Dermis microvascular lymphatic vessel endothelial cell (primary cell): ENCODE measurements at places on chromosomes 13 and 19.

DNA sequence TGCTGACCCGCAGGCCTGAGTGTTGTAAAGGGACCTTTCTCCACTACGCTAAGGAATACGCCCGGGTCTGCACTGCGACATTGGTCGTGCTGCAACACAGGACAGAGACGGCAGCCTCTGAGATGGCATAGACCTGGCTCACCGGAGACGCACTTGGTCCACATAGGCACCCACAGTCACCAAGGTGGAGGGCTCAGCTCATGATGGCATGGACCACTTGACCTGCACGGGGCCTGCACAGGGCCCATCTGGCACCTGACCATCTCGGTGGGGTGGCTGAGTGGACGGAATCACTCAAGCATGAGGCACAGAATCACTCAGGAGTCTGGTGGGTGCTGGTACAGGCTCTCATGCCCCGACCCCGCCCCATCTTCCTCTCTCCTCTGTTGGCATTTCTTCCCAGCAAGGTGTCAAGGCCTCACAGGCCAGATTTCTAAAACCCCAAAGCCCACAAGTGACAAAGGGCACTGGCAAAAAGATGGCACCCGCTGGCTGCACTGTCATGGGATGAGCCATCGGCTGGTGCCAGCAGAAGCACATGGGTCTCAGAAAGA lies 45.9 kb downstream of the TSHZ3 start:
- DNase-seq: no peak

- DNase-seq: no peak
These were observed 14.2 kb upstream of the LILRB1 start for GRCh38 chr19:54616057-54616456.

DNA sequence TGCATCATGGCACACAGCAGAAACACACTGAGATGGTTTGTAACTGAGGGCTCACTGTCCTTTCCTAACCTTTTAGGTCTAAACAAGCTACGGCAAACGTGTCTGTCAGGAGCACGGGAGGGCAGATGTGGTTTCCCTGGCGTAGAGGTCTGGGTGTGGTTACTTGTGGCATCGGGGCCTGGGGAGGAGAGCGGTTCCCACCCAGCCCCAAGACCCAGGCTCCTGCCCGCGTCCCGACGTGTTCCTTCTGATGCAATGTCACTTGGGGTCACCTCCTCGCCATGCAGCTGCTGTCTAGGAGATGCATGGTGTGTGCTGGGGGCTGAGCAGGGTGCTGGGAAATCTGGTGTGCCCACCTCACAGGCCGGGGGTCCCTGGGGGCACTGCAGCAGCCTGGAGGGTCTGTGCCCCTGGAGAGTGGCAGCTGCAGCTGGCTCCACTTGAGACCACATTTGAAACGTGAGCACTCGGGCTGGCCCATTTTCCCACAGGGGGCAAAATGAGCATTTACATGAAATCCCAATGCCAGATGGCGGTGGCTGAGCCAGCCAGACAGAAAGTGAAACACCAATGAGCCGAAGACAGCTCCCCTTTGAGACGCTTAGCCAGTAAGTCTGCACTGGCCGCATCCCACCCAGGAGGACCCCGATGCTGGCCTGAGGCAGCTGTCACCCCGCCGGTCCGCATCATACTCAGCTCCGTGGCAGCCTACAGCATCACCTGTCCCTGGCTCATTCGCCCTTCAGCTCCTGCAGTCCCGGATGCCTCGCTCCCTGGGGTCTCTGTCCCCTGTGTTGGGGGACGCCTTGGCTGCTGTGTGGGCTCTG lies 22.3 kb upstream of the MYDGF start:
- no peak for DNase-seq

- DNase-seq: no peak
These were observed 16.6 kb upstream of the ZNF536 start for GRCh38 chr19:30355586-30355985.

DNA sequence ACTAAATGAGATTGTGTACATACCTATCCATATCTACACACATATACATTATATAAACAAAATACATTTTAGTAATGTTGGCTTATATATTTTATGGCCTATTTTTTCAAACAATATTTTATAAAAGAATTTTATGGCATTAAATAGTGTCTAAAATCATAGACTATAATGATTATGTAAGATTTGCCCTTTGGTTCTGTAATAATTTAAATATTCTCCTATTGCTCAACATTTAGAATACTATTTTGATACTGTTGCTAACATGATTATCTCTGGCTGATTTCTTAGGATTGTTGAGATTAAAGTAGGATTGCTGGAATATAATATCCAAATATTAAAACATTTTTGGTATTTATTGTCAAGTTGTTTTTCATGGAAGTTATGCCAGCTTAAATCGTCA lies 565.2 kb upstream of the GPC6 start:
- no peak for DNase-seq

DNA sequence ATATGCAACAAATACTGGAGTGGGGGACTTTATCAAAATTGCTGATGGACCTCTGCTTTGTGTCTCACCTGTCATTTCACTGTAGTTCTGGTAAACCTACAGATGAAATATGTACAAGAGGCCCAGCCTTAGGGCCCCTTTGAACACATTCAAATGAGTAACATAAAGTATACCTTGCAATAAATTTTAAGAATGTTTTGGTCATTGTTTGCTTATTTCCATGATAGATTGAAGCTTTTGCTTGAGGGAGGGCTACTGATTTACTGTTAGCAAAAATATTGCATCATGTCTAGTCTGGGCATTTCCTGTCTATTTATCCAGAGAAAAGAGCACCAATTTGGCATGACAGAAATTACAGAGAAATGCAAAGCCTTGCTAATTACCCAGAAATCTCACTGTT lies 705.5 kb upstream of the PCDH9 start:
- no peak for DNase-seq

GRCh38 chr13:98916403-98916802 lies 61.5 kb downstream of the DOCK9 start:
- DNase-seq: no peak

GRCh38 chr19:49788857-49789256 lies 22.1 kb downstream of the AP2A1 start:
- DNase-seq: no peak

- DNase-seq: no peak
These were observed 9.9 kb downstream of the FXYD5 start for GRCh38 chr19:35164418-35164817.

DNA sequence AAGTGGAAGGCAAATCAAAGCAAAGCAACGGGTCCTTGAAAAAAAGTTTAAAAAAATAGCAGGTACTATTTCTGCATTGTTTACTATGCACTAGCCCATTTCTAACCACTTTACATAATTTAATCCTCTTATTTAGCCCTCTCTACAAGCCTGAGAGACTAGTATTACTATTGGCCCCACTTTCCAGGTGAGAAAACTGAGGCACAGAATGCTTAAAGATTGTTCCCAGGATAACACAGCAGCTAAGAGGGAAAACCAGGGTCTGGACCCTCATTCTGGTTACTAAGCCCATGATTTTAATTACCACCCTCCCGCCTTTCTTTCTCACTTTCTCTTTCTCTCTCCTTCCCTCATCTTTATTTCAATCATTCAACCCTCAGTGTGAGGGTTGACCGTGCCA lies 5.7 kb downstream of the ZSWIM9 start:
- DNase-seq: no peak

DNA sequence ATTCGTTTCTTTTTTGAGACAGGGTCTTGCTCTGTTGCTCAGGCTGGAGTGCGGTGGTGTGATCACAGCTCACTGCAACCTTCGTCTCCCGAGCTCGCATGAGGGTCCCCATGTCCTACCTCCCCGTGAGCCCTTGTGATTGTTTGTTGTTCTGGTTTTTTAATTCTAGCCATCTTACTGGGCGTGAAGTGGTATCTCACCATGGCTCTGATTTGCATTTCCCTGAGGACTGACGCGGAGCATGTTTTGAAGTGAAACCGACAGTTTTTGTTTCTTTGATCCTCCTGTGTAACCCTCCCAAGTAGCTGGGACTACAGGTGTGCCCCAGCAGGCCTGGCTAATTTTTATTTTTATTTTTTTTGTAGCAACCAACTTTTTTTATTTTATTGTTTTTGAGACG lies 21.7 kb downstream of the GNG7 start:
- no peak for DNase-seq

GRCh38 chr19:32406161-32407003 lies 812 bp downstream of the DPY19L3 start:
- no peak for DNase-seq

GRCh38 chr19:47625650-47626049 lies 16.7 kb downstream of the BICRA start:
- no peak for DNase-seq

DNA sequence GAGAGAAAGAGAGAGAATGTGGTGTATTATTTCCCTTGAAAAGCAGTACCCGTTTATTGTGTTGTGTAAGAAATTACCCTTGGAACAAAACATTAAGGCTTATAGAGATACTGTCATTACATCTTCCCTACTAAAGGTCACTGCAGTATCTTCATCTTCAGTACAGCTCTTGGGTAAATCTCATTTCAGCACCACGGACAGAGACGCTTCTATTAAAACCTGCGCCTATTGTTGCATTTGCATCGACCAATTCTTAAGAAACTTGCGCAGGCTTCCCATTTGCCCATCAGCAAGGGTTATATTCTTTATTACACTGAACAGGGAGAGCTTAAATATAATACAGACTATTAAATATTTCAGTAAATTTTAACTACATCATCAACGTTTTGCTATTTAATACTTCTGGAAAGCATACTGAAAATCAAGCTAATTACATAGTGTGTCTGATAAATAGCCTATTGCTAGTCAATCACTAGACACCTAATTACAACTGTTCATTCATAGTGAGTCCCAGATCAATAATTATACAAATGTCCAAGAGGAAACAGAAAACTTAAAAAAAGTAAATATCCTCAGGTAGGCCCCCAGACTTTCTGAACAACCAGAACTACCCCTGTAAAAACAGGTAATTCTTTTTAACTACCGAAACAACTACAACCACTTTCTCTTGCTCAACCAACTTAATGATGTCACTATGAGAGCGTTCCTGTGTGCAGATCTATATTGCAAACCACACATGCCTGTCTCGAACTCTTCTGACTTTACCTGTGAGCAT lies 350.6 kb downstream of the LIG4 start:
- DNase-seq: peak; percentile 75

DNA sequence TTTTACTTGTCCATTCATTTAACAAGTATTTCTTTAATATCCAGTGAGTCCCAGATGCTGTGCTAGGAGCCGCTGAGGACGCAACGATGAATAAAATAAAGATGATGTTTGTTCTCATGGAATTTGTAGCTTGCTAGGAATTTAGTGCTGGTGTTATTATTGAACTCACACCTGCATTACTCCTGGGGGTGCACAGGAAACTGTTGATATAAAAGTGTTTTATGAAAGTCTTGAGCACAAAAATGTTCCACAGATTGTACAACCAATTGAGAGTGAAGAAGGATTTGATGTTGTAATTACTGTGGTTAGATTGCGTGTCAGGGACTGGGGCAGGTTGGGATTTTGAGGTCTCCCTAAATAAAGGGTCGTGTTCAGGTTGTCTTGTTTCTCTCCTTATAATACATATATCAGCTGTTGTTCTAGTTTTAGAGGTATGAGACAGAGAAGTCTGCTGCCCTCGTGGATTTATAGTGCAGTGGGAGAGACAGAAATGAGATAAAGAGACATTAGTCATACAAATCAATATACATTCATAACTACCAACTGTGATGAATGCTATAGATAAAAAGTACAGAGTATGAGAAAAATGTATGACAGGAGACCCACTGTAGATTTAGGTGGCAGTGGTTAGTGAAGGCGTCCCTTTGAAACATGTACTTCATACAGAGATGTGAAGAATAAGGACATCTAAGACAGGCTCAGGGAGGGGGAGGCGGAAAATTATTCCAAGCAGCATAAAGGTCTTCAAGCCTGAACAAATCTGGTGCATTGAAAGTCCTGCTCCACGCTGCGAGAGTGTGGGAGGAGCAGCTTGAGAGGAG lies 11.3 kb downstream of the CACNG6 start:
- no peak for DNase-seq

DNA sequence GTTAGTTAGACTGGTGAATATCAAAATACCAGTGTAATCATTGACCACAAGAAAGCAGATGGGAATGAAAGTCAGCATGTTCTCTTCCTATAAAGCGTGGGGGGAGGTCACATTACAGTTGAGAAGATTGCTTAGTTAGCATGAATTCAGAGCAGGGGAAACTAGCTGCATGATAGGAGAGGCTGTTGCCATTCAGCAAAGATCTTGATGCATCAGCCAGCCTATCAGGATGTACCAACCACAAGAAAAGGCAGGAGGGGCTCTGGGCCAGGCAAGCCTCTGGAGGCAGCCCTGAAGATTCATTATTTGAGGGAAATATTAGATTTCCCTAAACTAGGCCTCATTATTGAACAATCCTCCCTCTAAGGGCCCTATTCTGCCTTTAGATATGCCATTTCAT lies 5.0 kb upstream of the MTMR6 start:
- no peak for DNase-seq

- DNase-seq: no peak
These were observed 4.8 kb downstream of the ATP4A start for GRCh38 chr19:35558400-35559280.

DNA sequence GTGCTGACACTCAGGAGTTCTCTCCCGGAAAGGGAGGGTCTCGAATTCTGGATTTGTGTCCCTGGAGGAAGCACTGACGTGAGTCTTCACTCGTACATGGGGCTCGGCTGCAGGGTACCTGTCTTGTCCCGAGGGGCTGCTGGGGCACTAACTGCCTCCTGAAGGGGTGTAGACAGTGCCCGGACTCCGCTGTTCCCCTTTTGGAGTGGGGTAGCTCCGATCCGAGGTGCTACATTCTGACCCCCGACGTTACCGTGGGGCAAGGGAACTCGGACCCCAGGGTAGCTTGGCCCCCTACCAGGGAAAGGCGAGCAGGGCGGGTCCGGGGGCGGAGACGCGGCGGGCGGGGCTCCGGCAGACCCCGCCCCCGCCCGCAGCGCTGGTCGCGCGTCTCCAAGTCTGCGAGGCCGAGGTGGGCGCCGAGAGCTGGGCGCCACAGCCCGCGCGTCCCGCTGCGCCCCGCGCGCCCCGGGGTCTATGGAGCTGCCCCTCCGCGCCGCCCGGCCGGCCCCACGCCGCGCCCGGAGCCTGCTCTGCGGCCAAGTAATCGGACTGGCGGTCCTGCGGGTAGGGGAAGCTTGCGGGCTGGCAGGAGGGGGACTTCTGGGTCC lies at the start of gene NPAS1:
NPAS1 (plus strand) TSS at position 407 of the 611 bp plus-strand sequence. CDS start 1,211 bp downstream, outside the sequence.
- no peak for DNase-seq

DNA sequence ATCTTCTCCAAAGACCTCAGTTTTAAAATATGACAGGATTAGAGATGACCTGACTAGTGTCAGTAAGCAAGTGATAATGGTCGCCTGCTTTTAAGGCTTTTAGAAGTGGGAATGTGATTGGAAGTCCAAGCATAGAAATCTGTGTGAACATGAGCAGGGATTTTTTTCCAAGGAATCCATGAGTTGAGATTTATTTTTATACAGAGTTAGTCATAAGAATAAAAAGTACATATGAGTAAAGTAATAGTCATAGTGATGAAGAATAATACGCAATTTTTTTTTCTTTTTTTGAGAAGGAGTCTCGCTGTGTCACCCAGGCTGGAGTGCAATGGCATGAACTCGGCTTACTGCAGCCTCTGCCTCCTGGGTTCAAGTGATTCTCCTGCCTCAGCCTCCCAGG lies 1.6 kb downstream of the ZNF546 start:
- no peak for DNase-seq

- DNase-seq: no peak
These were observed 1.2 kb downstream of the LYPD3 start for GRCh38 chr19:43464134-43464775.

- no peak for DNase-seq
These were observed 1189.9 kb downstream of the UQCRFS1 start for GRCh38 chr19:28023064-28023463.

GRCh38 chr13:24921881-24922280 lies 157.9 kb downstream of the RNF17 start:
- DNase-seq: no peak
